CD4-positive, CD25-positive, alpha-beta regulatory T cell (primary cell): ENCODE measurements at places on chromosomes 3 and 15. TPM values are rescaled to one million over a fixed set of nuclear protein-coding genes. Genes with fewer than 3 reads are reported as not detected.

The CHRNA7 gene
- not detected for total RNA-seq

The TMEM207 gene
- not detected for total RNA-seq

- DNase-seq: no peak
- no peaks in the 10 kb centered on the region for H3K36me3 ChIP-seq
- no peak overlapping the region for H3K27ac ChIP-seq
Measured at GRCh38 chr3:46422617-46423016, 15.6 kb downstream of the CCRL2 start.

DNA sequence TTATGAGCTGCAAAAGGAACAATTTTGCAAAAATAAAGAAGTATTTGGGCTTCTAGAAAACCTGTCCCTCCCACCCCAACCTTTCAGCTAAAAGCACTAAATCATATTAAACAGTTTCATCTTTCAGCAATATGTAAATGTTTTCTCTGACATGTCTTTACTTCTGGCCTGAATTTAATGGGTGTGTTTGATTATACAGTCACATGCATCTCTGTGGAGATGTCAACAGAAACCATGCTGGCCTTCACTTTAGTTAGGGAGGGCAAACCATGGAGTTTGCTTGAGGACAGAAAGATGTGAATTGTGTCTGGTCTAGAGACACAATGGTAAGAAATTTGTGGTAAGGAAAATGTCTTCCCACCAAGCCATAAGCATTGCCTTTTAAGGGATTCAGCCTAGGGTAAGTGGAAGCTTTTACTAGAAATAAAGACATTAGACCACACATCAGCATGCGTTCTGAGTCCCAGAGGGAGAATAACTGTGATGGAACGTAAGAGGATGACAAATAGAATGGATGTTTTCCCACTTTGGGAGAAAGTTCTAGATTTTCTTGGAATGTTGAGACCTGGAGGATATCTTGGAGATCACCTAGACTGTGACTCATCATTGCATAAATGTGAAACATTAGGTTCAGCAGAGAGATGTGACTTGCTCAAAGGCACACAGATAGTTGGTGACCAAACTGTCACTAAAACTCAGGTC is 68.9 kb downstream of the ST8SIA2 start:
- no peak overlapping the region for H3K4me3 ChIP-seq
- no peak overlapping the region for H3K27ac ChIP-seq
- no peaks in the 10 kb centered on the region for H3K4me1 ChIP-seq

DNA sequence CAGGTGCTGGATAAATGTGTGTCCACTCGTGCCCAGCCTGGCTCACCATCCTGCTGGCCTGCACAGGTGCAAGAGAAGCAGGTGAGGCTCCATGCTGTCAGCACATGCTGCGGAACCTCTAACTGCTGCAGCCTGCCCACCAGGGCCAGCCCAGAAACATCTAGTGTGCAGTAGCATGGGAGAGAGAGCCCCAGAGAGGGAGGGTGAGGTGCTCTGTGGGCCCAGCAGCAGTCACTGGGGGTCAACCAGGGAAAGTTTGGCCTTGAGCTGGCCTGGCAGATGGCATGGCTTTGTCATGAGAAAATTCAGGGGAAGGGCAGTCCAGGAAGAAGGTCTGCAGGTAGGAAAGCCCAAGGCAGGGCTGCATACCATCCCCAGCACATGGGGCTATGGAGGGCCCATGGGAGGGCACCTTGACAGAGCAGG is 18.2 kb upstream of the PRR23E start:
- H3K27ac ChIP-seq: no peak overlapping the region
- no peaks in the 10 kb centered on the region for H3K27me3 ChIP-seq
- no peak for DNase-seq
- no peaks in the 10 kb centered on the region for H3K36me3 ChIP-seq
- no peaks in the 10 kb centered on the region for H3K4me1 ChIP-seq

GRCh38 chr3:64708456-64708855 is 20.7 kb upstream of the ADAMTS9 start:
- H3K4me1 ChIP-seq: no peaks in the 10 kb centered on the region
- no peaks in the 10 kb centered on the region for H3K27me3 ChIP-seq
- no peaks in the 10 kb centered on the region for H3K36me3 ChIP-seq
- H3K27ac ChIP-seq: no peak overlapping the region
- no peak for DNase-seq
- no peak overlapping the region for H3K4me3 ChIP-seq
